ENCODE measurements at places on chromosomes 4 and X.

- no peak for DNase-seq
Observed at GRCh38 chr4:20678400-20678799, 21.9 kb upstream of the PACRGL start.

- DNase-seq = no peak
Observed at GRCh38 chr4:23819041-23819511, 70.8 kb downstream of the PPARGC1A start.

GRCh38 chrX:73850124-73851013 is 287.4 kb downstream of the CHIC1 start:
- no peak for DNase-seq

DNA sequence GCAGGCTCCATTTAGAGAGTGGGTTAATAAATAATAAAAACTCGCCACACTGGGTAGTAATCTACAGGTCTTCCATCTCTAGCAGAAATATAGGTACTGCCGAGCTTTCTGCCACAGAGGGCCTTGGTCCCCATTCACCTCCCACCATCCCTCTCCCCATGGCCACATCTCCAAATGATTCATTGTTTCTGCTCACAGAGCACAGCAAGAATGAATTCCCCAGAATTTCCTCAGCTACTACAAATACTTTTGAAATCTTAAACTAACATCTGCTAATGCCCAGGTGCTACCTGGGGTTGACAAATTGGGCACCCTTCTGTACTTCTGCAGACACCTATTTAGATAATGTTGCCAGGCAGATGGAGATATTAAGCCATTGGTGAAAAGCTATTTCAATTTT is 5.1 kb downstream of the PHEX start:
- no peak for DNase-seq

All from stimulated activated CD8-positive, alpha-beta memory T cell treated with anti-CD3 and anti-CD28 coated beads, Interleukin-4, amount 100 ng/mL, for 4 hours (primary cell).